ENCODE measurements at places on chromosomes 5 and 9.

DNA sequence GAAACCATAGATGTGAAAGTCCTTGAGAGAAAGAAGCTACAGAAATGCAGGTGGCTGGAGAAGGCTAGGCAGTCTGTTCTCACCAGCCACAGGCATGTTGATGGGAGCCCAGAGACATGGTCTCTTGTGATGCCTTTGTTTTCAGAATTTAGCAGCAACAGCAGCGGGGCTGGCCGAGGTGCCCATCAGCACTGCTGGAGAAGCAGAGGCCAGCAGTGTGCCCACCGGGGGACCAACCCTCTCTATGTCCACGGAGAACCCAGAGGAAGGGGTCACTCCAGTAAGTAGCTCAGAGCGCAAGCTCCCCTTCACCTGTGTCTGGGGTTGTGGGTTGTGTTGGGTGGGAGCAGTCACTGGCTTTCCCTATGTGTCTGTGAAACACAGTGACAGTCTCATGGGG is 59.6 kb downstream of the COL15A1 start:
- DNase-seq = no peak

- no peak for DNase-seq
These were observed 46.7 kb downstream of the ROR2 start for GRCh38 chr9:91903126-91903911.

- DNase-seq = peak; percentile 79
These were observed 958 bp upstream of the NFIL3 start for GRCh38 chr9:91424403-91425176.

DNA sequence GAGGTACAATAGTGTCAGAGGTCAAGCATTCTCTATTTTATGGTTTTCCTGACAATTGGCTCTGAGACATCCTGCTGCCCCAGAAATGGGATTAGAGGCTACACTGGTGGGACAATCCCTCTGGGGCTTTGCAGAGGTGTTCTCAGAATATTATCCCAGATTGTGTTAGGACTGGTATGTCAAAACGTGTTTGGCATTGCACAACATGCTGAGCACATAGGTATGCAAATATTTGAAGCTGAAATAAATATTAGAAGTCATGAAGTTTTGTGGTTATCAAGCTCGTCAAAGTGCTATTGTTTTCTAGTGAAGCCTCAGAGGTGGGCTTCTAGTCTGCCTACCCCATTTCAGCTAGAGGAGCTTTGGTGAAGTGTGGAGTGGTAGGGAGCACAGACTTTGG is 304.4 kb downstream of the MAN2A1 start:
- DNase-seq = no peak

DNA sequence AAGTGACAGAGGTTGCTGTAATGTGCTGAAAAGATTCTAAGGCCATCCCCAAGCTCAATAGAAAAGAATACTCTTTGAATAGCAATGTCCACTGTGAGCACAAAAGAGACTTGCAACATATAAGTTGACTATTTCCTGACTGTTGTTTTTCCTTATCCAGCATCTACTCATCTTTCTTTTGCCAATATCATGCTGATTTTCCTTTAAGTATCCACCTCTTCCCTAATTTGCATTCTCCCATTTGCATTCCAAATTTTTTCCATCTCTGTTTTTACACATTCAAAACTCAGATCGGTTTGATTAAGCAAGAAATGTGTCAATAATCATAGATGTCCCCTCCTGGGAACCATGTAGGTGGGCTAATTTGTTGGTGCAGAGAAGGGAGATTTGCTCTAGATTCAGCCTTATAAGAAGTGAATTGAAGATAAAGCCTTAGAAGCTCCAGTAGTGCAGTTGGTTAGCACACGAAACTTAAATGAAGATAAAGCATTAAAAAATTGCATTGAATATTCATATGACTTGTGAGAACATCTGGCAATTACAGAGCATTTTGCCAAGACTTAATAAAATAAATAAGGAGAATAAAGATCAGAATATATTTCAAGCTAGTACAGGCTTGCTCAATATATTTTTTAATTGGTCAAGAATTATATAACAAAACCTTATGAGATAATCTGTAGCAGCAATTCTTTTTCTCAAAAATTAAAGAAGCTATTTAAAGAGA is 267.6 kb downstream of the TMEM167A start:
- DNase-seq = no peak

DNA sequence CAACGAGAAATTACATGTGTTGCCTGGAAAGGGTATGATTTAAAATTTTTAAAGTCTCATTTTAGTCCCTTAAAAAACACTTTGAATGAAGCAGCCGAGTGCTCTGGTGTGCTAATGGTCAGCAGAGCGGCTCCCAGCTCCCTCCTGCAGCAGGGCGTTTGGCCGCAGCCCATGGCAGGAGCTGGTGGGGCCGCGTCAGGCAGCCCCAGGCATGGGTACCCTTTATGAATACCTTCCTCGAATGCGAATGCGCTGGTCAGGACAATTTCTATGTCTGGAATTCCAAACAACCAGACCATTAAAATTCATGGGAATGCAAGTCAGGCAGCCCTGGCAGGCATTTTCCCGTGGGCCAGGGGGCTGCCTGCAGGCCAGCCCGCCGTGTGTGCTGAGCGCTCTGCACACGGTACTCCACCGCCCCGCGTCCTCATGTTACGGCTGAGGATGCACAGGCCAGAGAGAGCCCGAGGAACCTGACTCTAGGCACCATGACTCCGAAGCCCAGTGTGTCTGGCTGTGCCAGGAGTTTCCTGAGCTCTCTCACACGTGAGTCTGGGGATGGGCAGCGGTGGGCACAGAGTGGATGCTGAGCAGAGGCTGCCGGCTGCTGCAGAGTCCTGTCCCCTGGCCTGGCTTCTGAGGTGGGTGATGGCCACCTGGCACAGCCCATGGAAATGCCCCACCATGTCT is 123.7 kb downstream of the WNK2 start:
- no peak for DNase-seq

DNA sequence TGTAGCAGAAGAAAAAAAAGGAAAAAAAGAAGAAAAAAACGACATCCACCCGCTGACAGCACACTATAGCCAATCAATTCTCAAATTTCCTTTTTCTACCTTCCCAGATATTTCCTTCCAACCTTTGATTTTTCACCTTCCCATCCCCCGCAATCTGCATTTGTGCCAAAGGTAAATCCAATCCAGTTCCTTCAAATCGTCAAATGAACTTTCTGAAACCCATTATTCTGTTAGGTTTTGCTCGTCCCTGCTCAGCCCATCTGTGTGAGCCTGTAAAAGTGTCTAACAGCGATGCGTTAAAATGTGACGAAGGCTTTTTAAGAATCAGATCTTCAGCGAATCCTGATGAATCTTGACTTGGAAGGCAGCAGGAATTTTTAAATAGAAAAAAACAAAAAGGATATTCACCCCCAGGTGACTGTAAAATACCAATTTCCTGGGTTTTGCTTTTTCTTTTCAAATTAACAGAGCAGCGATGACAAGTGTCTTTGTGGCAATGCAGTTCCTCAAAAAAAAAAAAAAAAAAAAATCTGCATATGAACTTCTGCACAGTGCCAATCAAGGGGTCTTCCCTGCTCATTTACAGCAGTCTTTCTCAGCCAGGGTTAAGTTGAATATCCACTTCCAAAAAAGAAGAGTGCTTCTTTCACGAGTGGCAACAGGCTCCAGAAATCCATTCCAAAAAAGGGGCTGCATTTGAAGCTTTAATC is 367 bp upstream of the SHC3 start:
- DNase-seq = peak; percentile 16

GRCh38 chr9:129395633-129396364 is 217.7 kb upstream of the IER5L start:
- DNase-seq = no peak

DNA sequence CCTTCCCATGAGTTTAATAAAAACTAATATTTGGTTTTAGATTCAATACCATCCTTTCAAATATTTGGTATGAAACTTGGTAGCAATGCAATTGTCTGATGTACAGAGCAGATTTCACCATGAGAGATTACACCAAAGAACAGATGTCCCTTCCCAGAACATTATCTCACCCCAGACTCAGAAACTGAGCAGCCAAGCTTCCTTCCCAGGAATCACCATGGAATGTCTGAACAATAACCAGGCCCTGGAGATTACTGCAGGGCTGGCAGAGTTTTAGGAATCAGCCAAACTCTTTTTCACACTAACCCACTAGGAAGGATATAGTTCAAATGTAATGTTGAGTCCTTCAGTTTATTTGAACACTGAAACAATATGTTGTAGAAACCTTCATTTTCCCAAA is 23.9 kb downstream of the CLTA start:
- no peak for DNase-seq

Data from astrocyte of the spinal cord (primary cell).